Glutamatergic neuron (in vitro differentiated cells): ENCODE measurements at places on chromosomes 11 and 22. TPM values are rescaled to one million over a fixed set of nuclear protein-coding genes. Genes with fewer than 3 reads are reported as not detected.

The CSF2RB gene
- not detected for total RNA-seq

The OR8A1 gene
- total RNA-seq, result not detected

The MYOD1 gene
- not detected for total RNA-seq

- no peak for DNase-seq
These were observed 25.3 kb downstream of the PRCP start for GRCh38 chr11:82874646-82875523.

DNA sequence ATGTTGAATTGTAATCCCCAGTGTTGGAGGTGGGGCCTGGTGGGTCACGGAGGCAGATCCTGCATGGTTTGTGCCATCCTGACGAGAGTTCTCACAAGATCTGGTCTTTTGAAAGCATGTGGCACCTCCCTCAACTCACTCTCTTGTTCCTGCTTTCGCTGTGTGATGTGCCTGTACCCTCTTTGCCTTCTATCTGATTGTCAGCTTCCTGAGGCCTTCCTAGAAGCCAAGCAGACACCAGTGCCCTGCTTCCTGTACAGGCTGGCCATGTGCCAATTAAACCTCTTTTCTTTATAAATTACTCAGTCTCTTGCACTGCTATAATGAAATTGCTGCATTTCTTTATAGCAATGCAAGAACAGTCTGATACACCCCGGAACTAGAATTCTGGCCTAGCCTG is 13.1 kb downstream of the PTPN5 start:
- DNase-seq, result no peak

GRCh38 chr11:10625982-10626311 is 57.5 kb upstream of the LYVE1 start:
- DNase-seq, result no peak

GRCh38 chr11:47593934-47594855 is at the start of gene C1QTNF4:
Gene C1QTNF4, minus strand, starts transcription at chr11:47594411. Its CDS starts 3,601 bp downstream, at chr11:47590810.
- peak; percentile 62 for DNase-seq

DNA sequence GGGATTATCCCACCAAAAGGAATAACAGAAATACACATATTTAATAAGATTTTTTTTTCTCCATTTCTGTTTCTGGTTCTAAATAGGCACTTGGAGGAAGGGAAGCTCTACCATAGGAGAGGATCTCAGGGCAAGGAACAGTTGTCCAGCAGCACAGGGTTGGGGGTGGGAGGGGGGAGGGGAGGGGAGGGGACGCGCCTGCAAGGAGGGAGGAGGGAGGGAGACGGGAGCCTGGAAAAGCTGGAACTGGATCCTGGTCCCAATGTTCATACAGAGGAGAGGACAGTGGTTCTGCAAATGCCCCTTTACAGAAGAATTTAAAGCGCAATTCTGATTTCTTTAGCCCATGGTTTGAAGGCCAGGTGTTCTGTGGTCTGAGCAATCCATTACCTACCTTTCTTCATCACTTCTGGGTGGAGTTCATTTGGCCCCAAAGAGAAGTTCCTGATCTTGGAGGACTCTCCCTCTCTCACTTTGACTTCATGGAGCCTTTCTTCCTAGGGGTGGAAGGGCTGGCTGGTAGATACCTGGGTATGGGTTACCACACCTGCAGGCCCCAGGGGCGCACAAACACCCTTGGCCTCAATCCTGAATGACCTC is 348.9 kb upstream of the NCAM1 start:
- peak; percentile 58 for DNase-seq

DNA sequence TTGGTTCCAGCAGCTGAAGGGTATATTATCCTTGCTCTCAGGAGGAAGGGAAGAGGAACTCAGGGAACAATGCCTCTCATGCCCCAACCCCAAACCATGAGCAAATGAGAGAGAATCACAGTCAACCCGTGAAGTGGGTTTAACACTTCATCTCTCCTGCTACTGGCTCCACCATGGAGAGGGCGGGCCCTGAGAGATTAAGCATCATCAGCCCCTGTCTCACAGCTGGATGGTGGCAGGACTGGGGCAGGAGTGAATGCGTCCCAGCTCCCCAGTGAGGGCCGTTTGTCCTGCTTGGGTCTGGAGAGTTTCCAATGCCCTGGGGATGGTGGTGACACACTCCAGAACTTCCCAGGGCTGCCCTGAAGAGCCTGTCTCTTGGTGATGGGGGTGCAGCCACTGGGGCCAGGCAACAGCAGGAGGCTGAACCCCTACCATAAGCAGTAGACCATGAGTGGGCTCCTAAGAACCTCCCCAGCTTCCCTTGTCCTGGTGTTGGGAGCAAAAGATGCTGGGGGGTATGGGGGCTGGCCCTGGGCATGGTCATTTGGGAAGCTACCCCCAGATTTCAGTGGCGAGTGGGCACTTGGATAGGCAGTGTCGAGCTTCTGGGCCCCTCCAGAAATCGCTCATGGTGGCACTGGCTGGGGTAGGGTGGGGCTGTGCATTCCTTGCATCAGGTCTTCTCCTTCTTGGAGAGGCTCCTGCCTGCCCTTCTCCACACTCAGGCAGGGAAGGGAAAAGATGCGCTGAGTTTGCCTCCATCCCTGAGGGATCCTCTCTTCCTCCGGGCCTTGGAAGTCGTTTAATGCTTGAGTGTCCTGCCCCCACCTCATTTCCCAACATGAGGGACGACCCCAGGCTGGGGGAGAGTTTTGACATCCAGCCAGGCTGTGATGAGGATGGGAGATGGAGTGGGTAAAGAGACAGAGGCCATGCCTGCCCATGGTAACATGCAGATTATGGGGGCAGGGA is 157.5 kb downstream of the ST3GAL4 start:
- DNase-seq, result no peak

- no peak for DNase-seq
These were observed 55.1 kb downstream of the NAV2 start for GRCh38 chr11:19767627-19768151.

DNA sequence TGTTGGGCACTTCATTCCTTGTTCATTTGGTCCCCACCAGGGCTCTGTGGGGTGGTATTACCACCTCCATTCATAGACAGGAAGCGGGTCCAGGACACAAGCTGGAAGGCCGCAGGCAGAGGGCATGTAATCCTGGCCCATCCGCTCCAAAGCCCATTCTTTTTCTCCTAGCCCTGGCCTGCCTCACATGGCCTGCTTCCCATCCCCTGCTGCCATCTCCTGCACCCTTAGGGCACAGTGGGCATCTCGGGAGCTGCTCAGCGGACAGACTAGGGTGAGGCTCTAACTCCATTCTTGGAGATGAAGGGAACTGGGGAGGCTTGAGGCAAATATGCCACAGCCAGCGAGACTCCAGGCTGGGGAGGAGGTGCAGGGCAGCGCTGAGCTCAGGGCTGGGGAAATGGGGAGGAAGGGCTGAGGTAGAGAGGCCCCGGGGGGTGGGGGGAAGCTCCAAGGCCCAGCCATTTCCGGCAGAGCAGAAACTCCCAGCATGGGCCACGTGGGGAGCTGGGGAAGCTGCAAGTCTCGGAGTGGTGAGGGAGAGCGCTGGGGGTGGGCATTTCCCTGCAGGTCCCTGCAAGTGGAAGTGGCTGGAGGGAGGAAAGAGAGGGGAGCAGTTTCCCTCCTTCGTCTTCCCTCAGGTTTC is 14.3 kb upstream of the BCL9L start:
- peak; percentile 17 for DNase-seq

DNA sequence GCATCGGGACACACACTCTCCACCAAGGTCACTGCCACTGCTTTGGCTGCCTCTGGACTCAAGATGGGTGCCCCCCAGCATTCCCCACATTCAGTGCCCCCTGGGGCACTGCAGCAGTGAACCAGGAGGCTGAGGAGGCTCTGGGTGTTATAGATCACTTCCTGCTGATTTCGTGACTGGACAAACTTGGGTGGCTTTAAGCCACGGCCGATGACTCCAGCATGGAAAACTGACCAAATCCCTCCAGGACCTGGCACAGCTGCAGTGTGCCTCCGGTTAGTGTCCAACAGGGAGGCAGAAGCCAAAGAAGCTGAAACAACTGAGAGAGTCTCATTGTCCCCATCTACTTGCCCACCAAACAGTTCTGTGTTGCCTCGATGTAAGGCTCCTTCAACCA is 1.2 kb upstream of the GANAB start:
- DNase-seq, result no peak
